NCI-H69 (cell line): ENCODE measurements at places on chromosomes 6 and 20.
A peak's percentile ranks its signal among the peaks of the same experiment; 100 is the strongest.

GRCh38 chr6:138896104-138896756 is 91.8 kb downstream of the REPS1 start:
- no peak for DNase-seq

GRCh38 chr20:36454698-36455427 is 86.5 kb upstream of the MYL9 start:
- no peak for DNase-seq

DNA sequence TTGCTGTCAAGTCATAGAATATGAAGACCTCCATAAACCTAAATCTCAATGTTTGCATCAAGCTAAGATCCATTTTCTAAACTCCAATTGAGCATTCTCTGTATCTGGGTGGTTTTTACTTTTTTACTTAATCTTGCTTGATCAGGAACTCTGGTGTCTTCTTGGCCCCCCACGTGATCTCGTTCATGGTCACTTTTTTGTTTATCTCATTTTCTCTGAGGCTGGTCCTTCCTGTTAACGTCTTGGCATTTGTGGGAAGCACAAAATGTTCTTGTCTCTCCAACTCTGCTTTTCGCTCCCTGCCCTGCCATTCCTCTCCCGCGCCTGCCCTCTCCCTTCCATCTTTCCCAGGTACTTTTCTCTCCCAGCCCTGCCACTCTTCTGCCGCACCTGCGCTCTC is 14.0 kb upstream of the MAPRE1 start:
- no peak for DNase-seq

- DNase-seq = peak; percentile 3
Measured at GRCh38 chr20:61120595-61121515, 131.2 kb upstream of the CDH4 start.

DNA sequence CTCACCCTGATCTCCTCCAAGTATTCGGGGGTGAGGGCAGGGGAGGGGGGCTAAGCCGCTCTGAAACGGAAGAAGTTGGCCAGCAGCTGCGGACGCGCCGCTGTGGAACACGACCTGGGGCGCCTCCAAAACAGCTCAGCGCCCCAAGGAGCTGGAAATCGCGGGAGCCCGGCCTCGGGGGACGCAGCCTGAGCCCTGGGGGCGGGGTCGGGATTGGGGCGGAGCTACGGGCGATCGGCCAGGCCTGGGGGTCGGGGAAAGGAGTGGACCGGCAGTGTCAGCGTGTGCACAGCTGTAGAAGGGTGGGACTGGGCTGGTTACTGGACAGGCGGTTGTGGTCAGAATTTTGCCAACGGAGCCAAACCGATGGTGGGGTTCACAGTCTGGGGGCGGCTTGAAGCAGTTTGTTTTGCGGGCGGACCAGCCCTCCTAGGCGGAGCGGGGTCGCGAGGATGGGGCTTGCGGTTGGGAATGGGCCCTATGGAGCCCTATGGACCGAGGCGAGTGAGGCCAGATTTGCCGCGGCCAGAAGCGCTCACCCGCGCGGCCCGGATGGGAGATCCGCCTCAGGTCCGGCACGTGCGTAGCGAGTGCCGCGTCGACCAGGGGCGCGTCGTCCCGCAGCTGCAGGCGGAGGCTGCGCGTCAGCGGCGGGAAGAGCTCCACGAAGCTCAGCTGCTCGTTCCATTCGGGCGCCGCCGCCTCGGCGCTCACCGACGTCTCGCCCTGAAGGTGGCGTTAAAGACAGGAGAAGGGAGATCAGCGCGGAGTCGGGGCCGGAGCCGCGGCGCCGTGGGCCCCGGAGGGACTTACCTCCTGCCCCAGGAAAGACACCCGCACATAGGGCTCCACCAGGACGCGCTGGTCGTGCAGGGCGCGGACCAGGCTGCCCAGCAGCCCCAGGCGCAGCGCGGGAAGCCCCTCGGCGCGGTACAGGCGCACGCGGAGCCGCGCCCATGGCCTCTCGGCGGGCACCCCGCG is 14.3 kb upstream of the SPAG4 start:
- DNase-seq = peak; percentile 85

- no peak for DNase-seq
Measured at GRCh38 chr6:87993356-87993755, 54.3 kb upstream of the SPACA1 start.

- DNase-seq = peak; percentile 43
Measured at GRCh38 chr6:128208078-128208477, 307.2 kb upstream of the THEMIS start.

GRCh38 chr6:27770724-27771123 is 141.5 kb downstream of the OR2B2 start:
- no peak for DNase-seq

- DNase-seq = peak; percentile 16
Measured at GRCh38 chr6:18530201-18530600, 143.1 kb downstream of the RNF144B start.

DNA sequence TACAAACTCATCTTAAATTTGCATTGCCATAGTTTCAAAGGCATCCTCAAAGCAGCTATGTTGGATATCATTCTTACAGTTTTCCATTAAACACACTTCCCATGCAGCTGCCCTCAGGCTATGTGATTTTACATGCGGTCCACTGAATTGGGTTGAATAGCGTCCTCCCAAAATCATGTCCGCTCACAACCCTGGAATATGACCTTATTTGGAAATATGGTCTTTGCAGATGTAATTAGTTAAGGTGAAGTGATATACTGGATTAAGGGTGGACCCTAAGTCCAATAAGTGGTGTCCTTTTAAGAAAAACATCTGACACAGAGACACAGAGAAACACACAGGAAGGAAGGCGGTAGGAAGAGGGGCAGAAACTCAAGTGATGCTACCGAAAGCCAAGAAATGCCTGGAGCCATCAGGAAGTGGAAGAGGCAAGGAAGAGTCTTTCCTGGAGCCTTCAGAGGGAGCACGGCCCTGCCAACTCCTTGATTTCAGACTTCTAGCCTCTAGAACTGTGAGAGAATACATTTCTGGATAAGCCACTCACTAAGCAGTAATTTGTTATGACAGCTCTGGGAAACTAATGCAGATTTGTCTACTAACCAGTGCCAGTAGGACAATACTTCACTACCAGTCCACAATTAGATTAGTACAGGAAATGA is 42.7 kb upstream of the NHSL1 start:
- peak; percentile 50 for DNase-seq

- DNase-seq = no peak
Measured at GRCh38 chr20:35039846-35040489, 52.6 kb downstream of the TRPC4AP start.

DNA sequence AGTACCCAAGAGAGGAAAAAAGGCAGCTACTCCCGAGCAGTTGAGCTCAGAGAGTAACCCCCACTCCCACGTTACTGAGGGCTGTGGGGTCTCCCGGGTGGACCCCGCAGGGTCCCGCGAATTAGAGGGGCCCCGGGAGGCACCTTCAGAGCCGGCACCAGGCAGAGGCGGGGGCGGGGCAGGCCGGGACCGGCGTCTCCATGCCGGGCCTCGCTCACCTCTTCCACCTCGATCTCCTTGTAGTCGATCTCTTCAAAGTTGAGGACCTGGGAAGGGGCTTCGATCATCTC is 381 bp downstream of the MAP3K7 start:
- DNase-seq = peak; percentile 45

DNA sequence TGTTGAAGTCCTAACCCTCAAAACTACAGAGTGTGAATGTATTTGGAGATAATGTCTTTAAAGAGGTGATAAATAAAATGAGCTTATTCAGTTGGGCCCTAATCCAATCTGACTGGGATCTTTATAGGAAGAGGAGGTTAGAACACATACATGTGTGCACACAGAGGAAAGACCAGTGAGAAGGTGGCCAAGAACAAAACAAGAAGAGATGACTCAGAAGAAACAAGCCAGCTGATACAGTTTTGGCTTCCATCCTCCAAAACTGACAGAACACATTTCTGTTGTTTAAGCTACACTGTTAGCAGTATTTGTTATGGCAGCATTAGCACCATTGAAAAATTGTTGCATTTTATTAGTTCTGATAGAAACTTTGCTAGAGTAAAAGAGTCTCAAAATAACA is 609.3 kb upstream of the IMPG1 start:
- no peak for DNase-seq

DNA sequence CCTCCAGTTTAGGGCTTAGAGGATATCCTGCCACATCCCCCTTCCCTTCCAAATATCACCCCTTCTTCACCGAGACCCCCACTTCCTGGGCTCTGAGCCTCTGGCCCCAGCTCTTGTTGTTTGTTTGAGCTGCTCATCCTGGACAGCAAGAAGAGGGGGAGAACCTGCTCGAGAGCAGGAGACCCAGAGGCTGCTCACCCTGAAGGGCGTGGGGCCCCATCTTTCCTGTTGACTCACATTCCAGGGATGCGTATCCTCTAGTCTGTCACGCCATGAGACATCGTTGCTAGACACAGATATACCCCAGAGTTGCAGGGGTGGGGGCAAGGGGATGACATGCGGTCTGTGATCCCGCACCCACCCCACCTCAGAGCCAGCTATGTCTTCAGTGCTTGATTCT is 5.7 kb upstream of the TNXB start:
- DNase-seq = no peak

- DNase-seq = no peak
Measured at GRCh38 chr20:19380211-19380610, 167.8 kb downstream of the SLC24A3 start.

GRCh38 chr20:59015411-59015810 is 3.8 kb upstream of the TUBB1 start:
- no peak for DNase-seq

- DNase-seq = no peak
Measured at GRCh38 chr6:68637782-68638181, 2.7 kb downstream of the ADGRB3 start.

- DNase-seq = no peak
Measured at GRCh38 chr20:9298906-9299305, 215.5 kb upstream of the LAMP5 start.

DNA sequence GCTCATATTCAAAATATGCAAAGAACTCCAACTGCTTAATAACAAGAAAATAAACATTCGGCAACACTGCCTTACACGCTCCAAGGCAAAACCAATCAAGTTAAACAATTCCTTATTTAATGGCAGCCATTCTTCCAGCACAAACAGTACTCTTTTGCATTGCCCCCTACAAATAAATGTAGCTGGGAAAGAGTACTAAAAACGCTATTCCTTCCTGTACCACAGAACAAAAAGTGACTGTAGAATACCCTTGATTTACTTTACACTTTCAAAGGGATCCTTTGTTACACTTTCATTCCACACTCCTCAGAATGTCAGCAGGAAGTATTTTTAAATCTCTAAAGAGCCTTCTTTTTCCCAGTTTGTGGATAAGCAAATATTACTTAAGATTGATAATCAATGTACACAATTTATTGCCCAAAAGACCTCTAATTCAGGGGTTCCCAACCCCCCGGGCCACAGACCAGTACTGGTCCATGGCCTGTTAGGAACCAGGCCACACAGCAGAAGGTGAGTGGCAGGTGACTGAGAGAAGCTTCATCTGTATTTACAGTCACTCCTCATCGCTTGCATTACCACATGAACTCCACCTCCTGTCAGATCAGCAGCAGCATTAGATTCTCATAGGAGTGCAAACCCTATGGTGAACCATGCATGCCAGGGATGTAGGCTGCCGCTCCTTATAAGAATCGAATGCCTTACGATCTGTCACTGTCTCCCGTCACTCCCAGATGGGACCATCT is 51.6 kb downstream of the MBOAT1 start:
- DNase-seq = no peak

GRCh38 chr6:87277123-87277522 is 45.3 kb upstream of the SMIM8 start:
- peak; percentile 59 for DNase-seq

- no peak for DNase-seq
Measured at GRCh38 chr20:58884966-58885365, 32.5 kb downstream of the GNAS start.

DNA sequence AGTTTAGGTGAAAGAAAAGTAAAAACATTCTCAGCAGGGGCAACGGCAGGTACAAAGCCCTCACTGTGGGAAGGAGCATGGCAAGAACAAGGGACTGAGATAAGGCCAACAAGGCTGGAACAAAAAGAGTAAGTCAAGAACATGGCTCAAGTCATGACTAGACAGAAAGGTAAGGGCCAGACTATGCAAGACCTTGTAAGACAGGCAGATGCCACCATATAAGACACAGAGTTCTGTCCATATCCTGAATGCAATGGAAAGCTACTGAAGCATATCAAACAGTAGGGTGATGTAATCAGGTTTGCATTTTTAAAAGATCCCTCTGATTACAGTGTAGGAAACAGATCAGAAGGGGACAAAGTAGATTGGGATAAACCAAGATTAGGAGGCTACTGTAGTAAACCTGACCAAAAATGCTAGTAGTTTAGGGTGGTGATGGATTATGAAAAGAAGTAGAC is 5.5 kb downstream of the REV3L start:
- DNase-seq = peak; percentile 43
